ENCODE measurements at places on chromosomes 12 and 14.

DNA sequence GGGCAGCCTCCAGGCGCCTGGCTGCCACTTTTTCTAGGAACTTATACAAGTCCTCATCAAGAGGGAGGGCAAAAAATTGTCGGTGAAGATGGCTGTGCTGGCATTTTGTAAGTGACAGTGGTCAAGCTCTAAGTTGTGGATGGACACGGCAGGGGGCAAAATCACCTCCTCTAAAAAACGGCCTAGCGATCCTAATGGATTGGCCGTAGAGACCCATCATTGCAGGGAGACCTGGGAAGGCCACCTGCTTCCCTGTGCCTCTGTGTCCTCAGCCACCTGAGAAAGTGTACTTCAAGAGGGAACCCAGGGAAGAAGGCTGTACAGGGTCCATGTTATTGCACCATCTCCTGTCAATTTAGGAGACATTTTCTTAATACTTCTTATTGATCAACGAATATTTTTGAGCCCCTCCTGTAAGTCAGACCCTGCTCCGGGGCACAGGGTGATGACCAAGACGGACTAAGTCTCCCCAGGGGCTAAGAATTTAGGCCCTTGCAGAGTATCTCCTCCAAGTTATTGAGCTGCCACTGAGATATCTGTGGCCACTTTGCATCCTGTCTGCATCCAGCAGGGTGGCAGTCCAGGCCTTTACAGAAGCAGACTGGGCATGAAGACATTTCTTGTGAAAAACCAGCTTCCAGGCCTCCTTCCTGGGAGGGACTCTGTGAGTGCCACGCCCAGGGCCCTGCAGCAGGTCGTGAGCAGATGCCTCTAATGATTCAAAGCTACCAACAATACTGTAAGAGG, 40.5 kb downstream of the PSMA6 start:
- peak; percentile 70 for DNase-seq

DNA sequence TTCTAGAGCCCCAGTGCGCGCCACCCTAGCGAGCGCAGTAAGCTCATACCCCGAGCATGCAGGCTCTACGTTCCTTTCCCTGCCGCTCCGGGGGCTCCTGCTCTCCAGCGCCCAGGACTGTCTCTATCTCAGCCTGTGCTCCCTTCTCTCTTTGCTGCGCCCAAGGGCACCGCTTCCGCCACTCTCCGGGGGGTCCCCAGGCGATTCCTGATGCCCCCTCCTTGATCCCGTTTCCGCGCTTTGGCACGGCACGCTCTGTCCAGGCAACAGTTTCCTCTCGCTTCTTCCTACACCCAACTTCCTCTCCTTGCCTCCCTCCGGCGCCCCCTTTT, 791 bp downstream of the TMEM233 start:
- peak; percentile 64 for DNase-seq

GRCh38 chr12:104687823-104688573, 231.2 kb downstream of the CHST11 start:
- DNase-seq: no peak

- DNase-seq: no peak
Measured at GRCh38 chr12:70691018-70691672, 53.9 kb upstream of the PTPRB start.

- DNase-seq: no peak
Measured at GRCh38 chr12:72535212-72535990, 263.2 kb downstream of the TRHDE start.

Measured in islet precursor cell (in vitro differentiated cells).